Activated T-cell treated with anti-CD3 and anti-CD28 coated beads for 48 hours (primary cell): ENCODE measurements at places on chromosomes 1 and 21.
A peak's percentile ranks its signal among the peaks of the same experiment; 100 is the strongest.

- no peak for DNase-seq
Observed at GRCh38 chr1:193322211-193322610, 135.8 kb upstream of the B3GALT2 start.

DNA sequence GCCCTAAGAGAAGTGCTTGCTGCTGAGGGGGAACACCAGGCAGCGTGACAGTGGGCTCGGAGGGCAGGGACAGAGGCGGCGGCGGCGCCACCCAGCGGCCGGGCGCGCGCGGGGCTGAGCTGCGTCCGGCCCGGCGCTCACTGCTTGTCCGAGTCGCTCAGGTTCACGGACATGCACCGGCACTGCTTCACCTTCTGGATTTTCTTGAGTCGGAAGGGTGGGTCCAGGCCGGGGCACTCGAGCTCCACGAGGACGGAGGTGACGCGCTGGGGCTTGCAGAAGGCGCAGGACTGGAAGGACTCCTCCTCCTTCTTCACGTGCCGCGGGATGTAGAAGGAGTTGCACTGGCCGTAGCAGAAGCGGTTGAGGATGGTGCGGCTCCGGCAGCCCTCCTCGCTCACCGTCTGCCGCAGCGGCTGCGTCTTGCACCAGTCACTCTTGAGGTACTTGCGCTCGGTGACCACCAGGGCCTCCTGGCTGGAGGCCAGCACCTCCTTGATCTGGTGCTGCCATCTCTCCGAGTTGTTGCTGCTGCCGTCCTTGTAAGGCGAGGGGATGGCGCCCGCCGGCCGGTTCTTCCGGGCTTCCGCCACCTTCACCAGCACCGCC, 119.0 kb downstream of the GREM2 start:
- peak; percentile 3 for DNase-seq

DNA sequence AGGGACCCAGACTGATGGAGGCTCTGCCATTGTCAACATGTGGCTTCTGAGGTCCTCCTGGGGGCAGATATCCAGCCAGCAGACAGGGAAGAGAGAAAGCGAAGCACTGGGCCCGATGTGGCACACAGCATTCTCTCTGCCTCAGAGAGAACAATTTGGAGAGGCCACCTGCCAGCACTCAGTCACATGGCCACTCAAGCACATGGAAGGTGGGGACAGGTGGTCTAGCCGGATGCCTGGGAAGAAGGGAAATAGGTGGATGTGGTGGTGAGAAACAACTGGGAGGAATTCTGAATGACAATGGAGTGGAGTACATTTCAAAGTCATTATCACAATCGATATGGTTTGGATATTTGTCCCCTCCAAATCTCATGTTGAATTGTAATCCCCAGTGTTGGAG, 109.0 kb downstream of the UBE2U start:
- no peak for DNase-seq

GRCh38 chr1:227758366-227758765, 23.1 kb downstream of the SNAP47 start:
- no peak for DNase-seq

DNA sequence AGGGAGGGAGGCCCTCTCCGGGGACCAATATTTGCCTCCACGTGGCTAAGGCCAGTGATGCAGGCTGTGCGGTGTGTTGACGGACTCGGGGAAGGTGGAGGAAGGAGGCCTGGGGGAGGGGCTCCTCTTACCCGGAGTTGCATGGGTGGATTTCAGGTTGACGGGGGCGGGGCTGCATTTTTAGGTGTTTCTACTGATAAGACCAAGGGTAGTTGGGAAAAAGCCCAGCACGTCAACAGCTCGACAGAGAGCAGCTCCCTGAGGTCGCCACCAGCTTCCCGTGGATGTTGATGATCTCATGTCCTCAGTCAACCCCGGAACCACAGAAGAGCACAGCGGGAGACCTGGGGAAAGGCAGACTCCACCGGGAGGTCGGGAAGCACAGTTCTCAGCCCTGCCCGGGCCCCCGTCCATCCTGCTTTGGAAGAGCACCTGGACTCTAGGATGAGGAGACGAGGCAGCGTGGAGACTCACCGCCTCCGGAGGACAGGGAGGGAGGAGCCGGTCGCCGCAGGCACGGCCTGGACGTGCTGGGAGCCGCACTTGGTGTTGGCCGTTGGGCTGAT, 32.9 kb upstream of the COL6A1 start:
- no peak for DNase-seq

- no peak for DNase-seq
Observed at GRCh38 chr21:44800103-44800502, 1.5 kb downstream of the UBE2G2 start.

DNA sequence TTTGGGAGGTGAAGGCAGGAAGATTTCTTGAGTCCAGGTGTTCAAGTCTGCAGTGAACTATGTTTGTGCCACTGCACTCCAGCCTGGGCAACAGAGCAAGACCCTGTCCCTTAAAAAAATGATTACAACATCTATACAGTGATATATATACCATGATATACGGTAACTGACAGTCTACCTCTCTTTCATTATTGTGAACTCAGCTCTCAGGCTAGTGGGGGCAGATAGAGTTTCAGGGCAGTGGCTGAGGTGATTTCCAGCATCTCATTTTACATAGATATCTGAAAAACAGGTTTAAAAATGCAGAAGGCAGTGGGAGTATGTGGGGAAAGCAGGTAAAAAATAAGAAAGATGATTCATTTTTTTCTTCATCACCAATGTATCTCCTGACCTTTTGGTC, 8.1 kb upstream of the NTNG1 start:
- no peak for DNase-seq

GRCh38 chr1:2353551-2354438, 37.6 kb downstream of the MORN1 start:
- DNase-seq = no peak

DNA sequence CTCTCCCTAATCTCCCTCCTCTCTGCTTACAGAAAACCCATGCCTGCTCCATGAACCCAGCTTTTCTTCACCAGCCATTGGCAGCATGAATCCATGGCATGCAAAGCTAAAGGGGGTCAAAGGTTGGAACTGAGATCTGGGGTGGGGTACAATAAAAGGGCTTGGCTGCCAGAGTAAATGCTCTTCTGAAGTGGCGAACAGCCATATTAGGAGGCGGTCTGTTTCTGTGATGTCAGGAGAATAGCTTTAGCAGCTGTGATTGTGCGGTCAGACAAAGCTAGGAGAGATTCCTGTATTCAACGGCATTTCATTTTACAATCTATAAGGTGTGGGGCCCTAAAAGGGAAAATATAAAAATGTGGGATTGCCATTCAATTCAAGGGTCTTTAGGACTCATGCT, 71.7 kb upstream of the TMPRSS2 start:
- no peak for DNase-seq

- DNase-seq = no peak
Observed at GRCh38 chr1:54811739-54812655, 10.9 kb upstream of the TTC22 start.

- DNase-seq = no peak
Observed at GRCh38 chr1:197463142-197463541, 195.1 kb downstream of the CRB1 start.

DNA sequence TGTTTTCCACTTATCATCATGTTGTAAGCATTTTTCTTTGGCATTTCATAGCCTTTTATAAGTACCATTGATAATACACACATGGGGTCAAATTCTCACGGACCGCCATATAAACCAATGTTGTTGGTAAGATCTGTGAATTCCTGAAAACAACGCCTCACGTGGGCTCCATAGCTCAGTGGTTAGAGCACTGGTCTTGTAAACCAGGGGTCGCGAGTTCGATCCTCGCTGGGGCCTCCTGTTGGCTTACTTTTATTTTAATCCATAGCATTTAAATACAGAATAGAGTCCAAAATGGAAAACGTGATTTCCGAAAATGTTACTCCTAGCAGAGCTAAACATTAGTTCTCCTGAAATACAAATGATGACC, 83.1 kb downstream of the HHIPL2 start:
- DNase-seq = peak; percentile 63

GRCh38 chr1:10877894-10878293, 81.4 kb upstream of the CASZ1 start:
- no peak for DNase-seq

GRCh38 chr1:88104236-88104635, 579.8 kb upstream of the PKN2 start:
- no peak for DNase-seq

GRCh38 chr1:171226747-171227370, 21.4 kb upstream of the FMO1 start:
- no peak for DNase-seq

DNA sequence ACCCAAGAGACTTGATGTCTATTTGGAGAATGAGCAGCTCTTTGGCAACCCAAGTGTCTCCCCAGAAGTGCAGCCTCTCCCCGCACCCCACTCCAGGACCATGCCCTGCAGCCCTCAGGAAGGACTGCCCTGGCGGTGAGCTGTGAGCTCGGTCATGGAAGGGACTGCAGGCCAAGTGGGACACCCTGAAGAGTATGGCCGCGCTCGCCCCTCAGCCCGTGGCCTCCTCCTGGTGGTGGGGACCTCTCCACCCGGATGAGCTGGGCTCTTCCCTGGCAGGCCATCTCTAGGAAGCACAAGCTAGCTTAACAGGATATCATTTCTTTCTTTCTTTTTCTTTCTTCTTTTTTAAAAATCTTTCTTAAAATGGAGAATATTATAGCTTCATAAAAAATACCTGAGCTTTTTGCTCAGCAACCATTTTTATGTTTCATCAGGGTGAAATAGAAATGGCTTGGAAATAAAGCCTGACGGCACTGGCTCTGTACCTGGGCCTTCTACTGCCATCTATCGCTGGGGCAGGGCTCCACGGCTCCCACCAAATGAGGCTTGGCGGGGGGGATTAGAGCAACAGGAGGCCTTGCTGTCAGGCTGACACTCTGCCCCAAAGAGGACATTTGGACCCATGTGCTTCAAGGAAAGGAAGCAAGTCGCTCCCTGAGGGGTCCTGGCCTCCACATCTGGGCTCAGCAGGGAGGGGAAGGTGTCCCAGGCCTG, 296.2 kb upstream of the VAMP3 start:
- DNase-seq = no peak

- no peak for DNase-seq
Observed at GRCh38 chr1:171872430-171872829, 31.1 kb downstream of the DNM3 start.

- DNase-seq = no peak
Observed at GRCh38 chr1:14049965-14050364, 350.0 kb downstream of the PRDM2 start.

- no peak for DNase-seq
Observed at GRCh38 chr1:77413541-77414335, 131.9 kb downstream of the AK5 start.

DNA sequence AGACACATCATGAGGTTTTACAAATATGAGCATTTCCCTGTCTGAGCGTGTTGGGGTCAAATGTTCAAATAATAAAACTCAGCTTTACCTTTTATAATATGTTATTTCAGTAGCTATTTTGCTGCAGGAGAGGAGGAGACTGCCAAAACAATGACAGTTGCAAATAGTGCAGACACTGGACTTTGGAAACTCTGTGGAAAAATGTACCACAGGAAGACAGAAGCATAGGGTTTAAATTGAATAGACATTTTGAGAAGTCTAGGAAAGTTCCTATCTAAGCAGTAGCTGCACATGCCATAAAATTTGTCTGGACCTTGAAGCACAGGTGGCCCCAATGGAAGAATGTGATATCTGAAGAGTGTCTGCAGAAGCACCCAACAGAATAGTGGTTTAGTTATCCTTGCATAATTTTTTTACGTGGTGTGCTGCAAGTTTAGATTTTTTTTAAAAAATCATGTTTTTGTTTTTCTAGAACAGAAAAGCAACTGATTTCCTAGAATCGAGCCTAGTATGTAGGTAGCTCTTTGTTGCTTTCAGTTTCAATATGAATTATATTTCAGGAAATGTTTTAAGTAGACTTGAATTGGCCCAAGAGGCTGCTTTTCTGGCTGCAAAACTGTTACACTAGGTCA, 14.0 kb upstream of the GBP5 start:
- DNase-seq = no peak

DNA sequence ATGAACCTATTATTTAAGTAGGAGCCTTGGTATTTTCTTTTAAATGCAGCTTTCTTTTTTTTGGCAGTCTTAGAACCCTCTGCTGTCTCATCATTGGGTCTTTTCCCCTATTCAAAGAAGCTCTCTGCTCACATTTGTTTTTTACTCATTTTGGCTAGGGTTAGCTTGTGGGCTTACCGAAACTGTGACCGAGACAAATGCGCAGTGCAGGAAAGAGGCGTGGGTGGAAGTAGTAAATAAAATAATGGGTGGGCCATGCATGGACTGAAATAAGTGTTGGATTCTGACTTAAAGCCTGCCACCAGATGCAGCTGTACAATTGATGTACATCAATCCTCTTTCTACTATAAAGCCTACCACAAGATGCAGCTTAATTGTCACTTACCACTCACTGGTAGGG, 14.7 kb downstream of the XPR1 start:
- no peak for DNase-seq
